ENCODE measurements at places on chromosomes 2 and 18.

DNA sequence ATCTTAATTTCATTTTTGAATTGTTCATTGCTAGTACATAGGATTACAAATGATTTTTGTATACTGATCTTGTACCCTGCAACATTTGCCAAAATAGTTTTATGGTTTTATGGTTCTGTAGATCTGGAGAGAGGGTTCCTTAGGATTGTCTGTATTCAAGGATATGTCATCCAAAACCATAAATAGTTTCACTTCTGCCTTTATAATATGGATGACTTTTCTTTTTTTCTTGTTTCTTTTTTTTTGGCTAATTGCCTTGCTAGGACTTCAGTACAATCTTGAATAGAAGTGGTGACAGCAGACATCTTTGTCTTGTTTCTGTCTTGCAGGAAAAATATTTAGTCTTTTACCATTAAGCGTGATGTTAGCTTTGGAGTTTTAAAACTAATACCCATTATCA lies 383.9 kb upstream of the HS6ST1 start:
- no peak for DNase-seq

- no peak for DNase-seq
Observed at GRCh38 chr2:213233438-213234330, 50.6 kb upstream of the SPAG16 start.

- DNase-seq = no peak
Observed at GRCh38 chr2:37489536-37489935, 145.1 kb downstream of the QPCT start.

- DNase-seq = no peak
Observed at GRCh38 chr2:46825939-46826568, 89.6 kb downstream of the MCFD2 start.

DNA sequence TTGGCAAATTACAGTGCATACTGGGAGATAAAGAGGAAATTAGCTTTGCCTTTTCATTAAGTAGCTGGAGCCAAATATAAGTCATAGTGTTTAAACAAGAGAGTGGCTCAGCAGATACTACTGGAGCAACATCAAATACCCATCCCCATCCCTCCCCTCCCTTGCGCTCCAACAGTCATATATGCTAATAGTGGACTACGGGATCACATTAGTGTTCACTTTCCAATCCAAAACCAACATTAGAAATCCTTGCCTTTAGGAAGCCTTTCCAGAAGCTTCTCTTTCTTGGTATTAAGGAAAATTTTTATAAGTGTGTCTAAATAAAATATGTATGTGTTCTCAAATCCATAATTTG lies 1669.3 kb downstream of the SUCLG1 start:
- no peak for DNase-seq

DNA sequence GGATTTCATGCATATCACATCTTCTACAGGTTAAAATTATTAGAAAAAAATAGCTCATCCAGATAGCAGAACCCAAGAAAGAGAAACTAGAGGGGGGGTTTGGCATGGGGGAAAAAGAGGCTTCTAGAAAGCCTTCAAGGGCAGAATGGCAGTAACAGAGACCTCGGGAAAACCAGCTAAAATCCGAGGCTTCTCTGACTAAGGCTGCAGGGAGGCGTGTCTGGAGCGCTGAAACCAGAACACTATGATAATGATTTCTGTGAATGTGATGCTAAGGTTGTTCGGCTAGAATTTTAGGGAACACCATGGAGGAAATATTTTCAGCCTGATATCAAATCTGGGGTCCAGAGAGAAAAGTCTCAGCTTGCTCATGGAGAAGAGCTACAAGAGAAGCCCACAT lies 73.0 kb downstream of the ATP8B1 start:
- no peak for DNase-seq

DNA sequence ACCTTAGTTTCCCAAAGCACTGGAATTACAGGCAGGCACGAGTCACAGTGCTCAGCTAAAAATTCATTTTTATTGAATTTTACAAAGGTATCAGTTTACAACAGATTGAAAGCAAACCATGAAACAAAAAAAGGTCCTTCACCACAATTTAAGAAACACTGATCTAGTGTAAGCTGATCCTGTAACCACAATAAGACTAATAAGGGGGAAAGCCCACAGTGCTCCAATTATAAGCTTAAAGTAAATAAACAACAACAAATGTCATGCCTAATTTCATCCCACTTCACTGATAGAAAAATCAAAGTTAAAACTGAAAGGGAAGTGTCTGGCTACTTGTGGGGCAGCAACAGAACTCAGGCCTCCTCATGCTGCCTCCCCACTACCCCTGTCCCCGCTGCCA lies 49.2 kb downstream of the ICA1L start:
- no peak for DNase-seq

DNA sequence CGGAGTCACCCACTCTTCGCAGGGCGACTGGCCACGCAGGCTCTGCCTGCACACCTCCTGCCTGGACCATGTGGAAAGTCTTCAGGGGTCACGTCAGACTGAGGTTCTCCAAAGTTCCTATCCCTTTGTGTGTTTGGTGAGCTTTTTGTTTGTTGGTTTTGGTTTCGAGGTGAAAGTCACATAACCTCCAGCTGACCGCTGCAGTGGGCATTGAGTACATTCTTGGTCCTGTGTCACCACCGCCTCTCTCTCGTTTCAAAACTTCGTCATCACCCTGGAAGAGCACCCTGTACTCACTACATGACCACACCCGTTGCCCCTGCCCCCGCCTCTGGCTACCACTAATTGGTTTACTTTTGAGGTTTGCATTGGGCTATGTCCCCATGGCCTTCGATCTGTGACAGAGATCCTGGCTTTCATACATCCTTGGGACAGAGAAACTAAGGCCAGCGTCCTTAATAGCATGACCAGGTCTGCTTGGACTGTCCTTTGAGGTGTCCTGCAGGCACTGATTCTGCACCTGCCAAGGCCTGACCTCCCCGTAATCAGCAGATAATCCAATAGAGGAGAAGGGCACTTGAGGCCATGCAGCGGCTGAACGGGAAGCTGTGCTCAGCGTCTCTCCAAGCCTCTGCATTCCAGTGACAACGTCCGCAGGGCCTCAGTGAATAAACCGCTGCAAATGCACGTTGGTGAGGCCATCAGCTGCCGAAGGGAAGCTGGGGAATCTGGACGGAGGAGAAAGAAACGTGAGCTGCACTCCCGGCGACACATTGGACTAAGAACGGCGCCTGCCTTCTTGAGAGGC lies 46.8 kb downstream of the SH3BP4 start:
- DNase-seq = no peak

GRCh38 chr18:332007-332406 lies 64.2 kb upstream of the THOC1 start:
- DNase-seq = no peak

DNA sequence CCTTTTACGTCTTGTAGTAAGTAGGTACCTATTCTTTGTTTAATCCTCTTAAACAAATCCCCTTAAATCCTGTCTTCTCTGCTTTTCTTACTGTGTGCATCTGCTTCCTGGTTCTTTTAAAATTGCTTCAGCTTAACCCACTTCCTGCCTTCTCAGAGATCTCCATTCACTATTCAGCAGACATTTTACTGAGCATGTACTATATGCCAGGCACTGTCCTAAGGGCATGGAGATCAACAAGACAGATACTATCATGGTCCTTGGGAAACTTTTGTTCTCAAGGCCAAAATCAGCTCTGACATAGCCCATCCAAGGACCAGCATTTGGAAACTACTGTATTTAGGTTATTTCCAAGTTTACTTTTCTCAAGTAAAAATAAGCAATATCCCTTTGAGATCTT lies 227.5 kb downstream of the TPGS2 start:
- no peak for DNase-seq

- DNase-seq = no peak
Observed at GRCh38 chr18:56003720-56004088, 415.7 kb upstream of the TCF4 start.
